NCI-H226 (cell line): ENCODE measurements at places on chromosomes 2 and 18.

DNA sequence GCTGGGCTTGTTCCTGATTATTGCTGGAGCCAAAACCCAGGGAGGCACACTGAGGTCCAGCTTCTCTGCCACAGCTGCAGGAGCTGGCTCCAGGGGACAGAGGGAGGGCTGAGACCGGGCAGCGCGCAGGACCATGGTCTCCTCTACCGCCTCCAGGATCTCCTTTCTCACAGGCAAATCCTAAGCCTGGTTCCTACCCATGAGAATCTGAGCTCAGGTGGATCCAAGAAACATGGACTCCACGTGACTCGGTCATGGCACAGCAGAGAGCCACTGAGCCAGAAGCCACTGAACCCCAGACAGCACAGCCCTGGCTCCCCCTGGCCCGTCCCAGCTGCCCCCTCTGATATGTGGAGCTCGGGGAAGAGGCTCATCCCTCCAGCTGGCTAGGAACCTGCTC, 653.4 kb upstream of the ID2 start:
- DNase-seq, result no peak

GRCh38 chr2:237673130-237674001, 46.0 kb downstream of the LRRFIP1 start:
- DNase-seq, result no peak

DNA sequence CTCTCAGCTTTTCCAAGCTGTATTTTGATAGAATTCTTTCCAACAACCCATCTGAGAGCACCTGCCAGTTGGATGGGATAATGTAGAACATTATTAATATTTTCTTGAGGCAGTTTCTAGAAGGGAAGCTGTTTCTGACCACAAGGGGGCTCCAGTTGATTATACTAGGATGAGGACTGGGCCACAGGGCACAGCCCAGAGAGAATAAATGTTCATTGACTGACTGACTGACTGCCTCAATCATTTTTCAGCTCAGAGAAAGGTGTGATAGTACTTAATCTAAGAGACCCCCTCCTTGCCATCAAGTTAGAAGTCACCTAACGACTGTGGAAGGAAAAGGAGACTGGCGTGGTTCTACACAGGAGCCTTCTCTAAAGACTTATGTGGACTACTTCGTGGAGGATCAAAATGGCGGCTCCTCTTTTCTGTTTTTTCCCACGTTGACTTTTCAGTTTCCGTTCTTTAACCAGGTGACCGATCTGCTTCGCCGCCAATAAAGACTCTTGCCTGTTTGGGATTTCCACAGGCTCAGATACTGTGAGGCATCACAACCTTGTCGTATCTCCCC, 31.9 kb upstream of the CREG2 start:
- peak; percentile 20 for DNase-seq

- no peak for DNase-seq
Measured at GRCh38 chr2:14756122-14756541, 123.6 kb downstream of the LRATD1 start.

DNA sequence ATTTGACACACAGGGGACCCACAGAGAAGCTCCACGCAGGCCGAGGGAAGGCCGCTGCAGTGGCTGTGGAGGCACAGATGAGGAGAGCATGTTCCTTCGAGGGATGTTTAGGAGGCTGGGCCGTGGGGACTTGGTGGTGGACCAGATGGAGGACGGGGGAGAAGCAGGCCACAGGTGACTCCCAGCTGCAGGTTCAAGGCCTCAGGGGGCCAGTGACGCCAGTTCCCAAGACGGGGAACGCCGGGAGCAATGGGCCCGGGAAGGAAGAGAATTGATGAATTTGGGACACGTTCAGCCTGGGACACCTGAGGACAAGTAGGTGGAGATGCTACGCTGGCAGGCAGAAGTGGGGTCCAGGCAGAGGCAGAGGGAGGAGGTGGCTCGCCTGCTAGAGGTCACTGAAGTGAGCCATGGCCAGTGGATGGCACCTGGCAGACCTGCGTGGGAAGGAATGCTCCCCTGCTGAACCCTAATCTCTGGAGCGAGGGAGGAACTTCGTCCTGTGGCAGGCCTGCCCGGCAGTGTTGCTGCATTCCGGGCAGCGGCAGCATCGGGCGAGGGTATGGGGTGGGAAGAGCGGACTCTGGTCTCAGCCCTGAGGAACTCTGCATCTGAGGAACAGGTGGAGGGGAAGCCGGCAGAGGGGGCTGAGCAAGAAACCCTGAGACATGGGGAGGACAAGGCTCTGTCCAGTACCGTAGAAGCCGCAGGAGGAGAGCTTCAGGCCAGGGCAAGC, 25.2 kb upstream of the HPCAL1 start:
- peak; percentile 90 for DNase-seq

DNA sequence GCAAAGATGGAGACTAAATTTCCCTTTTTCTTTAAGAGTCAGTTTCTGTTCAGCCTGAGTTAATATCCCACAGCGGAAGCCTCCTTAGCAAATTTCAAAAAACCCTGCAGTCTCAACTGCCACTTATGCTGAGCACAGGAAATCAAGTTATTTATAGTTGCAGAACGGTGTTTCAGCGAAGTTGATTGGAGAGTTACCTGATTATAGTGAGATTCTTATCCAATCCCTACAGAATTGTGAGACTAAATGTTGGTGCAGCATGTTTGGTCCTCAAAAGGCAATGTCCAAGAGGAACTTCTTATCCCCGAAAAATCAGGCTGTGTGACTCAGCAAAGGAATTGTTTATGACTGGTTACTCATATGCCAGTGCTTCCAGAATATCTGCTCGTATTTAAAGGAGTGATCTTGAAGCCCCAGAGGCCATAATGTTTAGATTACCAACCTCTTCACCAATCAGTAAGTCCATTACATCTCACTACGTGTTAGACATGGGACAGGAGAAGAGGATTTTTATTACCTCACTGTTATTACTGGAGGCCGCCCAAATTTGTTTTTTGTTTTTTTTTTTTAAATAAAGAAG, 67.9 kb downstream of the LRRFIP1 start:
- DNase-seq, result peak; percentile 90

- DNase-seq, result peak; percentile 53
Measured at GRCh38 chr2:146666340-146666739, 1178.5 kb upstream of the ACVR2A start.

DNA sequence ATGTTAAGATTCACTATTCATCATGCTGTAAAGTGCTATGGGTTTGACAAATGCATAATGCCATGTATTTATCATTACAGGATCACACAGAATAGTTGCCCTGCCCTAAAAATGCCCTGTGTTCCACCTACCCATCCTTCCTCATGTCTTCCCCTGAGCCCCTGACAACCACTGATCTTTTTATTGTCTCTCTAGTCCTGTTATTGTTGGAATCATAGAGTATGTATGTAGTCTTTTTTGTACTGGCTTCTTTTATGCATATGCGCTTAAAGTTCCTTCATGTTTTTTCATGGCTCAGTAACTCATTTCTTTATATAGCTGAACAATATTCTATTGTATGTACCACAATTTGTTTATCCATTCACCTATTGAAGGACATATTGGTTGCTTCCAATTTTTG, 20.3 kb downstream of the CCDC150 start:
- no peak for DNase-seq

DNA sequence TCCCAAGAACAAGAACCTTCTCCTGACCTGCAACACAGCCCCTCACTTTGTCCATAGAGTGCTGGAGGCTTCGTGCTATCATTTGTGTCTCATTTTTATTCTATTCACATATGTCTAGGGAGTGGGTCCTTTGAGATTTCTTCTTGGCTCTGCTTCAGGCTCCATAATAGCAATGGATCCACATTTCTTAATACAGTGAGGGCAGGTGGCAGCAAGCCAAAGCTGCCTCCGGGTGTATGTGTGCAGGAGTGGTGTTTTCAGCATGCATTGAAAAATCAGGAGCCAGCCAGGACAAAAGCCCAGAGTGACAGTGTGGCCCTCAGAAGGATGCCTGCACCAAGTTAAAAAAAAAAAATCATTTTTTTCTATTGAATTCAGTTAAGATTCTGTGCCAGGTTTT, 115.1 kb upstream of the PELI1 start:
- DNase-seq, result no peak
